Breast epithelium (tissue), 4 donors: ENCODE measurements at places on chromosomes 7 and 10. TPM values are rescaled to one million over a fixed set of nuclear protein-coding genes. Genes with fewer than 3 reads are reported as not detected.

ZNF488 gene
- 0.44 TPM for total RNA-seq

FANK1 gene
- total RNA-seq = 13.8 TPM

GRCh38 chr7:28957064-28957750 lies 923 bp downstream of the TRIL start:
- peak; percentile 54 for DNase-seq

GRCh38 chr7:621572-622285 lies 102.1 kb upstream of the PDGFA start:
- no peak for DNase-seq

GRCh38 chr10:78921895-78922294 lies 146.9 kb upstream of the ZMIZ1 start:
- no peak for DNase-seq

DNA sequence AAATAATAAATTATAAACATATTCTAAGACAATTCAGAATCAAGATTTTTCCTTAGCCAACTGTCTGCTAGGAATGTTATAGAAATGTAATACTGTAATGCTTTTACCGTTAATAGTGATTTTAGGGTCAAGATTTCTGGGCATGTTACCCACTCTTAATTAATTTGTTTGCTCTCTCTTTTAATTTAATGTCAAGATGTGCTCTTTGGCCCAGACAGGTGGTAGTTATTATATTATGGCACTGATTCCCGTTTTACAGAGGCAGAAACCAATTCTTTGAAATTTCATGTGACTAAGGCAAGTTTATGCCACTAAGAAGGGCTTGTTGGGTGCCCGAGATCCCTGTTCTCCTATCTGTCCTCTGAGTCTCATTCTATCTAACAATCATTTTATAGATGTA lies 959 bp upstream of the FAM107B start:
- DNase-seq = no peak

GRCh38 chr7:127485482-127485881 lies 93.0 kb upstream of the ZNF800 start:
- DNase-seq = no peak

GRCh38 chr7:44335184-44335583 lies 9.8 kb upstream of the CAMK2B start:
- DNase-seq = no peak

GRCh38 chr10:115335366-115335765 lies 242.2 kb downstream of the ATRNL1 start:
- DNase-seq = no peak

DNA sequence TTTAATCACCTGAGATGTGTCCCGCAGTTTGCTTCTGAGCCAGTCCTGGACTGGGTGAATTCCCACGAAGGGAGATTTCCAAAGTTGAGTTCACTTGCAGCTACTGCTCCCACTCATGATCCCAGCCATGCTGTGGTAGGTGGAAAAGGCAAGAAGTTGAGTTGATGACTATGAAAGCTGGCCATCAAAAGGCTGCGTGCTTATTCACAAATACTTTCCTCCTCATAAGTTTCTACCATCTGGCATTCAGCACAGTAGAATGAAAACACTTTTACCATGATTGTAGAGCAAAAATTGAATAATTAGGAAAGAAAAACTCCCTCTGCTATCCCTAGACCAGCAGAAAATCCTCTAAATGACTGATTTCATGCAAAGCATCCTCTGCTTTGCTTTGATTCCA lies 281.8 kb downstream of the INHBA start:
- DNase-seq = no peak

DNA sequence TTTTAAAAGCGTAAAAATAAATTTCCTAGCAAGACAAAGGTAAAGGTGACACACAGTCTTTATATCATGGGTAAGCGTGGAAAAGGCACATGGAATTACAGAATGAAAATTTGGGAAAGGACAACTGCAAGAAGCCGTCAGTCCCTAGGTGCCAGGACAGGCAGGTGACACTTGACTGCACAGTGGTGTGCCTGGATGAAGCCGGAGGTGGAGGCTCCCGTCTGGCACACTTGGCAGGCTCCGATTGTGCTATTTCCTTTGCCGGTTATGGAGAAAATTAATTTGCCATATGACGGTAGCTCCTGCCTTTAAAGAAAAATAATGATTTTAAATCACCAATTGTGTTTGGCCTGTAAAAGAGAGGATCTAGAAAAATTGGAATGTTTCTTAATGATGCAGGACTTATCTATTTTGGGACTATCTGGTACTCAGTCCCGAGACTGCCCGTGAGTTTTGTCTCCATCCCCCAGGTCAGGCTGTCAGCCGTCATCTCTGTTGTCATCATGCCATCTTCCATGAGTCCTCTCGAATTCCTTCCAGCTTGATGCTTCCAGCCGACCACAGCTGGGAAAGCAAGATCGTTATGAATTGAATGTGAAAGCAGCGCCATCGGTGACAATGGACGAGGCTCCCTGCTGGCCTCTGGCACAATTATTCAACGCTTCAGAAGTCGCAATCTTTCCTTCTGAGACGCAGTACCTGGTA lies 56.2 kb upstream of the MGMT start:
- DNase-seq = no peak

DNA sequence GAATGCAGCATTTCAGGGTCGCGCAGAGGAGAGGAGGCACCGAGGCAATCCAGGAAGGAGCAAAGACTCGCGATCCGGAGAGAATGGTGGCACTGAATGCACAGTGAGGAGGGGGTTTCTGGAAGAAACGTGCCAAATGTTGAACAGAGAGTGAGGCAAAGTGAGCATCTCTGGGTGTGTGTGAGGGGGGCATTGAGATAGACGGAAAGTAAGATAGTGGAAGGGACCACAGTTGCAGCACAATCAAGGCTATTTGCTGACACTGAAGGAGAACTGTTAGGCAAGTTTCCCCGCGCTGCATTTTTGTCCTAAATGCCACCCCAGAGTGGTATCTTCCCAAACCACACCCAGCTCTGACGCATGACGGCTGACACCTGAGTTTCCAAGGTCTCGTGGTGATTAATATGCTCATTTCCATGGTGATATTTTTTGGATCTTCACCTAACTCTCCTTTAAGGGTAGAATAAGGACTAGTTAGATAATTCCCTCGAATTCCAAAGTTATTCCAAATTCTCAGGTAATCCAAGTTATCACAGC lies 14.4 kb upstream of the ADO start:
- no peak for DNase-seq

DNA sequence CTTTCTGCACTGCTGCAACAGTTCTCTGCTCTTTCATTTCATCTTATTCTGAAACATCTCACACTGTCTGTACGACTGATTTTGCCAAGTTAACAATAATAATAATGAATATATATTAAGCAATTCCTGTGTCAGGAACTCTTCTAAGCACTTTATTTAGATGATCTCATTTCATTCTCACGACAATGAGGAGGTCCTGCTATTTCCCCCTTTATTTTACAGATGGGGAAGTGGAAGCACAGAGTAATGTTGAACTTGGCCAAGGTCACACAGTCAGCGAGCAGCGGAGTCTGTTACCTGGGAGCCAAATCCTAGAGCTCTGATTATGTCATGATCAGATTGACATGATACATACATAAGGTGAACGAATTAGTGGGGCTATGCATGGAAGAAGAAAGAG lies 5.8 kb downstream of the MRC1 start:
- DNase-seq = no peak

GRCh38 chr10:17138460-17139042 lies 8.9 kb upstream of the CUBN start:
- no peak for DNase-seq

DNA sequence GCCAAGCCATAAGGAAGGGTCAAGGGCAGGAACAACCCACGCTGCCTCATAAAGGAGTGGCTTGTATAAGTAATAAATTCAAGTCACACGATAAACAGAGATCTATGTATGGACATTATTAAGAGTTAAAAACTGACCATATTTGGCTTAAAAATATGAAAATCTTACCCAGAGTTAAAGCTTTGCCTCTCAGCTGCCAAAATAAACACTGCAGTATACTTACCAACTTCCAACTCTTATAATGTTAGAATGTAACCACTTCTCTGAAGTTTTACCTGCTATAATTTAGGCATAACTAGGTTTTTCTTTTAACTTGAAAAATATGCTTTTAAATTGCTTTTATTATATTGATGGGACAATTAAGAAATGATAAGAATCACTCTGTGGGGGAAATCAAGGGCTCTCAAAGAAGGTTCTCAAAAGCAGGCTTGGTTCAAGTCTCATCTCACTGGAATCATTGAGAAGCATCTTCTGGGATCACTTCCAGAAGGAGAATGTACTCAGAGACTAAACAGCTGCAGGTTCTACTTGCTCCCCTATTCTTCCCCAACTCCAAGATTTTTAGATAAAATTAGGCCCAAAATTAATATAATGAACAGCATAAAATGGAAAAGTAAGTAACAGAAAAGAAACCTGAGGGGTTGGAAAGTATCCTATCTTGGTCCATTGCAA lies 16.1 kb upstream of the CAV2 start:
- DNase-seq = no peak

GRCh38 chr7:45099891-45100760 lies 11.4 kb upstream of the NACAD start:
- no peak for DNase-seq

- no peak for DNase-seq
These were observed 79.5 kb downstream of the CHST15 start for GRCh38 chr10:124013916-124014315.
